Fibroblast of skin of abdomen (primary cell): ENCODE measurements at places on chromosomes 7 and 10.
A peak's percentile ranks its signal among the peaks of the same experiment; 100 is the strongest.

- no peak for DNase-seq
These were observed 994.4 kb upstream of the LRRTM3 start for GRCh38 chr10:65931291-65932070.

- no peak for DNase-seq
These were observed 326.4 kb downstream of the KCNMA1 start for GRCh38 chr10:77311186-77311585.

- DNase-seq, result peak; percentile 52
These were observed 464 bp downstream of the DENND2A start for GRCh38 chr7:140640060-140640637.

DNA sequence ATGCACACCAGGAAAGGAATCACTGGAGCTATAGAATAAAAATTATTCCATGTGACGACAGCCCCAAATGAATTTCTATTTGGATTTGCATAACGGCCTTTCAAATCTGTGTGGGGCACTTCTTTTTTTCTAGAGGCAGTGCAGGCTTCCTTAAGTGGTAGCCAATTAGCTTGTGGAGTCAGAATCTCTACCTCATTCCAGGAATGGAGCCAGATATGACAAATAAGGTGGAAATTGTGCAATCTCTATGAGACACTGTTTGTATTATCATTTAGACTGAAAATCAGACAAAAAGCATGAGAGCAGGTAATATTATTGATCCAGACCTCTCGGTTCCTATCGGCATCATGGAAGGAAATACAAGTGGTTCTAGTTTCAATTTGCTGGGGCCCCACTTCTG lies 78.7 kb downstream of the BEND7 start:
- peak; percentile 54 for DNase-seq

DNA sequence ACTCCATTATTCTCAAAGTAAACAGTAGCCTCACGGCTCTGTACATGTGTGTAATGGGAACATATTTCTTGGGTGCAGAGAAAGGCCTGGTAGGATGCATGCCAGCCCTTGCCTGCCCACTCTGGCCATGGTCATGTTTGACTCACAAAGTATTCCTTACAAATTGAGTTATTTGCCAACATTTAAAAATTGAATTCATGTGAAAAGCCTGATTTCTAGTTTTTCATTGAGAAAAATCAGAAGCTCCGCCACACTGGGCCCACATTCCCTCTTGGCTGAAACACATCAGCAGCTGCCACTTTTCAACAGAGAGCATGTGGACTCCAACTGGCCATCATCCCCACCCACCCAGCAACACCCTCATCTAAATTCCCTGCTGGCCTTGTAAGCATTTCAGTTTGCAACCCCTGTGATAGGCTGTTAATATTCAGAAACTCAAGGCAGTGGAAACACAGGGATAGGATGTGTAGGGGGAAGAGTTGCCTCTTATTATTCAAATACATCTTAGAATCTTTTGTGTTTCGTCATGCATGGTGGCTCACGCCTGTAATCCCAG lies 40.9 kb downstream of the CDH23 start:
- DNase-seq, result no peak

DNA sequence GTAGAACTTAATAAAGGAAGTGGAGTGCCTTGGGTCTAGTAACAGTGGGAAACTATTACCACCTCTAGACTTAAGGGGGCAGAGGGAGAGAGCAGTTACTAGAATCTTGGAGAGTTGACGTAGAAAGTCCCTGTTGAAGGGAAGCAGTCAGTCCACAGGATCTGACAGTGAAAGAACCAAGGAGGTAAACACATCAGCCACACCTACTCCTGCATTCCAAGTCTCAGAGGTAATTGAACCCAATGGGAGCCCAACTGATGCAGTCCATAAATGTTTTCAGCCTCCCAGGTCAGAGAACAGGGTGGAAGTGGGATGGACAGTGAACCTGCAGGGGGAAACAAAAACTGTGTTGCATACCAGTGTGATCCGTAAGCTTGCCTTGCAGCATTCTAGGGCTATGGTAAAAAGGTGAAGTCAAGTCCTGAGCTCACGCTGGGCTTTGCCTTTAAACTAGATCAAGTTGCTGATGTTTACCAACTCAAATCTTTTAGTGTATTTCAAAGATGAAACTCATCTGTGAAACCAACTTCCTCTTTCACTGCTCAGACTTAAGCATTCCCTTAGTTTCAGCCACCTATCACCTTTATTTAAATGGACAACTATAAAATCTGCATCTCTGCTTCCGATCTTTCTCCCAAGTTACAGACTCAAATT lies 57.2 kb downstream of the SLC16A12 start:
- no peak for DNase-seq

- DNase-seq, result peak; percentile 78
These were observed 29.1 kb downstream of the NUDCD3 start for GRCh38 chr7:44461387-44461786.

DNA sequence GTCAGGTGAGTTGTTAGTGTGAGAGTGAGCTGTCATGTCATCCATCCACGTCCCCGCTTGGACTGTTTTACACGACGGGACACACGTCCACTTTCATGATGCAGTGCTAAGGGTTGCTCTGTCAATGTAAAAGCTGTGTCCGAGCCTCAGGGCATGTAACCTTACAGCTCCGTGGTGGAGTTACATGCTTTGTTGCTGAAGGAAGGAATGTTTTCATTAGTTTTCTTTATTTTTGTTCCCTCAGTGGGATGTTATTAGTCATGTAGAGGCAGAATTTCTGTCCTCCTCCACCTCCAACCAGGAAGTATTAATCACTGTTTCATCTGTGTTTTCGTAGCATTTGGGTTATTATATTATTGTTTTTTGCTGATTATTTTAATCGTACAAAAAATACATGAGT lies 88.6 kb downstream of the NRG3 start:
- no peak for DNase-seq

DNA sequence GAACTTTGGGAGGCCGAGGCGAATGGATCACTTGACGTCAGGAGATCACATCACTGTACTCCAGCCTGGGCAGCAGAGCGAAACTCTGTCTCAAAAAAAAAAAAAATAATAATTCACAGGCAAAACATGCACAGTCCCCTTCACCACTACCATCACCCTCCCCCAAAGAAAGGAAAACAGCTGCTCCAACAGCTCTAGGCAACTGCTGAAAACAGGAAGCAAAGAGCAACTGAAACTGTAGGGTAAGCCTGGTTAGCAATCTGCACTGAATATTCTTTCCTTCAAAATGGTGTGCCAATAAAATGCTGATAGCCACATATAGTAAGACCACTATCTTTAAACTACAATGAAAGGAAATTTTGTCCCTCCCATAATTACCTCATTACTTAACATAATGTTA lies 11.8 kb downstream of the NT5C2 start:
- DNase-seq, result no peak

- DNase-seq, result peak; percentile 96
These were observed 4.4 kb upstream of the CCL26 start for GRCh38 chr7:75776295-75776971.

DNA sequence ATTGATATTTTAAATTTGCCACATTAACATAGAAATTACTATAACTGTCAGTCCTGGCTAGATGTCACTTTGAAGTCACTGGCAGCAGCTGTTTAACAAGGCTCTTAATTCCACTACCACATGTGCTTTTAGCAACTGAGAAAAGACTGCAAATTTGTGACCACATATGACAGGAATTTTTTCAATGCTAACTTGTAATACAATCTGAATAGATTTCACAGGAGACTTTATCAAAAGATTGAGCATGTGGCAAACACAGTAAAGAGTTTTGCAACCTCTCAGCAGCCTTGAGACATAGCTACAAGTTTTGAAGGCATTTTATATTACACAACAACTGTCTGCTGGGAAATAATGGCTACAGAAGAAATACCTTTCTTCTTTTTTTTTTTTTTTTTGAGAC lies 73.0 kb downstream of the MICU1 start:
- DNase-seq, result peak; percentile 90

- DNase-seq, result no peak
These were observed 13.3 kb downstream of the BEND7 start for GRCh38 chr10:13515467-13515866.

GRCh38 chr7:29270594-29271318 lies 76.2 kb downstream of the CHN2 start:
- DNase-seq, result no peak

- peak; percentile 49 for DNase-seq
These were observed 728.5 kb downstream of the TNS3 start for GRCh38 chr7:46853451-46853850.

- no peak for DNase-seq
These were observed 4.9 kb downstream of the SLC25A13 start for GRCh38 chr7:96316949-96317348.

DNA sequence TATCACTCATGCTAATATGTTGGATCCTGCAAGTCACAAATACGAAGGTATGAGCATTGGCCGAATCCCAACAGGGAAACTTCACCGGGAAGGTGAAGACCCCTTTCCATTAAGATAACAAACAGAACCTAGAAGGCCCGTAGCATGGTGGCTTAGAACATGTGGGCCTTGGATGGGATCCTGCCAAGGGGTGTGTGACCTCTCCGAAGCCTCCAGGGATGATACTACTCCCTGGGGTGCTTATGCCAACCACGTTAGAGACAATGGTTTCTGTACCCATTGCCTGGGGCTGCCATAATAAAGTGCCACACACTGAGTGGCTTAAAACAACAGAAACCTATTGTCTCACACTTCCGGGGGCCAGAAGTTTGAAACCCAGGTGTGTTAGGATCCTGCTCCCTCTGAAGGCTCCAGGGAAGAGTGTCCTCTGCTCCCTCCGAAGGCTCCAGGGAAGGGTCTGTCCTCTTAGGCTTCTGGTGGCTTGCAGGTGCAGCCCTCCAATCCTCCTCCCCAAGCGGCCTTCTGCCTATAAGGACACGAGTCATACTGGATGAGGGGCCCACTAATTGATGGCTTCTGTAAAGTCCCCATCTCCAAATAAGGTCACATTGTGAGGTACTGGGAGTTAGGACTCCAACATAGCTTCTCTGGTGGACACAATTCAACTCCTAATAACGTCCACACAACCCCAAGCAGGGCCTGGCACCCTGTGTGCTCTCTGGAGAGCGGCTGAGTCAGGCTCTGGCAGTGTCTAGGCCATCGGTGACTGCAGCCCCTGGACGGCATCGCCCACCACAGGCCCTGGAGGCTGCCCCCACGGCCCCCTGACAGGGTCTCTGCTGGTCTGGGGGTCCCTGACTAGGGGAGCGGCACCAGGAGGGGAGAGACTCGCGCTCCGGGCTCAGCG lies 992 bp upstream of the MGMT start:
- DNase-seq, result no peak

- no peak for DNase-seq
These were observed 5.6 kb upstream of the OGDHL start for GRCh38 chr10:49767752-49768151.

- DNase-seq, result peak; percentile 55
These were observed 219.6 kb downstream of the ELFN1 start for GRCh38 chr7:1889556-1890181.

DNA sequence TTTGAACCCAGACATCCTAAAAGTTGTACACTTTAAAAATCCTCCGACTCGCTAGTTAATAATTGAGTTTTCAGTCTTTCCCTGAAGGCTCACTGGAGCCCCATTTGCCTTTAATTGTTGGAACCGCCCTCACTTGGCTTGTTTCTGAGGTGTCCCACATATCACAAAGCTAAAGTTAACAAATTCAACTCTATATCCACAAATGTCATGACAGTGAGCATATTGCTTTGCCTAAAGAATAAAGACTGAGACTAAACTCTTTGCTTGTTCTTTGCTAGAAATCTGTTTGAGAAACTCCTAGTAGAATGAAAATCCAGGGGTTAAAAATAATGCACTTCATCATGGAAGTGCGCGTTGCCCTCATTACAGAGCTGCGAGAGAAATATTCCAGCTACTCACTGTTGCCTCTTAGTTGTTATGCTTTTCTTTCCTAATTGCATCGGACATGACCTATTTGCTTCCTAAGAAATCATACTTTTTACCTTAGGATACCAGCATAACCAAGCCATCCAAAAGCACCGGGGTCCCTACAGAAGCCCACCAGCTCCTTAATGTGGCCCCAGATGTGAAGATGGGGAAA lies 752 bp downstream of the THSD7A start:
- no peak for DNase-seq

DNA sequence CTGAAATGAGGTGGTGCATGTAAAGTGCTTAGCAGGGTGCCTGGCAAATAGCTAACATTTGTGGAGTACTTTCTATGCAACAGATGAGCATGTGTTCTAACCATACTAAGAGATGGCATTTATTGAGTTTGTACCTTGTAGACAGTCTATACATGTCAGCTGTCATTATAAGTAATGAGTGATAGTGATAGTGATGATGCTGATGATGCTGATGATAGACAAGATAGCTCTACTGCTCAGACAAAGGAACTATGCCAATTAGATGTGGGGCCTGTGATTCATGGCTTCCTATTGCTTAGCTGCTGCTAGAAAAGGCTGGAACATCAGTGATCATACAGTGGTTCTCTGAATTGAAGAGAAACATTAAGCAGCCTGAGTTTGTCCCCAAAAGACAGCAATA lies 585.8 kb downstream of the KCNMA1 start:
- DNase-seq, result no peak

DNA sequence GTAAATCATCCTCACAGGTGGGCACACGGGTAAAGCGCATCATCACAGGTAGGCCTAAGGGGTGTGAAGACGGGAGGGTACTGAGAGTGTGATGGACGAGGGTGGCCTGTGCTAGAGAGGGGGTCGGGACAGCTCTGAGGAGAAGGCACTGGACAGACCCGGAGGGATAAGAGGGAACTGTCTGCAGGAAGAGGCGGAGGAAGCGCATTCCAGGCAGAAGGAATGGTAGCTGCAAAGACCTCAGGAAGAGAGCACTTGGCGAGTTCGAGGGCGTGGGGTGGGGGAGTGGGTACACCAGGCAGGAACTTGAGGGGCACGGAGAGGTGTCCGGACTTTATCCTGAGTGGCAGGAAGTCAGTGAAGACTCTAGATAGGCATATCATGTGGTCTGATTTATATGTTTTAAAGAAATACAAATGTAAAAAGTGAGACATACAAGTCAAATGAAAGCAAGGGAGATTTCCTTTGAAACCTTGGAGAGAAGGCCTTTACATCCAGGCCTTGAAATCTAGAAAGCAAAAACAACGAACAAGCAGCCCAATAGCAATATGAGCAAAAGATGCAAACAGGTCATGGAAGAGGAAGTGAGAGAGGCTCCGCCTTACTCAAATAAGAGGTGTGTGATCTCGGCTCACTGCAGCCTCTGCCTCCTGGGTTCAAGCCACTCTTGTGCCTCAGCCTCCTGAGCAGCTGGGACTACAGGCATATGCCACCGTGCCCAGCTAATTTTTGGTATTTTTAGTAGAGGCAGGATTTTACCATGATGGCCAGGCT lies 3.6 kb downstream of the LHPP start:
- no peak for DNase-seq

GRCh38 chr10:130141878-130142277 lies 5.7 kb downstream of the GLRX3 start:
- no peak for DNase-seq

GRCh38 chr7:64878684-64879083 lies 24.4 kb upstream of the ZNF273 start:
- no peak for DNase-seq

- no peak for DNase-seq
These were observed 18.8 kb downstream of the PLEKHA1 start for GRCh38 chr10:122393288-122393687.

DNA sequence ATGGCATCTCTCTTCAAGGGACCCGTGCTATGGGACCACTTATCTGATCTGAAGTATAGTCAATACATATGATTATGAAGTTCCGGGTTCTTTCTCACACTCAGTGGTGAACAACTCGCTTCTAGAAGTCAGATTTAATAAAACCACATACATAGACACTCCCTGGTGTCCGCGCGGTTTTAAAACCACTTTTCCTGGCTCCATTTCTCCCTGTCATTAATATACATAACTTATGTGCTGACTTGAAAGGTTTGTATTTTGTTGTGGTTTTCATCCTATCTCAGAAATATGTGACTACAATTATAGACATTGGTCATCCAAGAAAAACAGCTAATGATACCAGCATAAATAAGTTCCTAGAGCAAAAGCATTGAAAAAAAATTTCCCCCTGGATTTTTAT lies 34.0 kb downstream of the SVIL start:
- DNase-seq, result peak; percentile 72
